Uterus (tissue), 4 donors: ENCODE measurements at places on chromosomes 11 and 22. TPM values are rescaled to one million over a fixed set of nuclear protein-coding genes. Genes with fewer than 3 reads are reported as not detected.

GRCh38 chr11:72834905-72835304 lies 20.7 kb downstream of the ATG16L2 start:
- no peaks in the 10 kb centered on the region for H3K36me3 ChIP-seq
- H3K27ac ChIP-seq: peak overlapping the region; percentile 76
- no peaks in the 10 kb centered on the region for H3K27me3 ChIP-seq
- no peak overlapping the region for H3K4me3 ChIP-seq
- DNase-seq: no peak

DNA sequence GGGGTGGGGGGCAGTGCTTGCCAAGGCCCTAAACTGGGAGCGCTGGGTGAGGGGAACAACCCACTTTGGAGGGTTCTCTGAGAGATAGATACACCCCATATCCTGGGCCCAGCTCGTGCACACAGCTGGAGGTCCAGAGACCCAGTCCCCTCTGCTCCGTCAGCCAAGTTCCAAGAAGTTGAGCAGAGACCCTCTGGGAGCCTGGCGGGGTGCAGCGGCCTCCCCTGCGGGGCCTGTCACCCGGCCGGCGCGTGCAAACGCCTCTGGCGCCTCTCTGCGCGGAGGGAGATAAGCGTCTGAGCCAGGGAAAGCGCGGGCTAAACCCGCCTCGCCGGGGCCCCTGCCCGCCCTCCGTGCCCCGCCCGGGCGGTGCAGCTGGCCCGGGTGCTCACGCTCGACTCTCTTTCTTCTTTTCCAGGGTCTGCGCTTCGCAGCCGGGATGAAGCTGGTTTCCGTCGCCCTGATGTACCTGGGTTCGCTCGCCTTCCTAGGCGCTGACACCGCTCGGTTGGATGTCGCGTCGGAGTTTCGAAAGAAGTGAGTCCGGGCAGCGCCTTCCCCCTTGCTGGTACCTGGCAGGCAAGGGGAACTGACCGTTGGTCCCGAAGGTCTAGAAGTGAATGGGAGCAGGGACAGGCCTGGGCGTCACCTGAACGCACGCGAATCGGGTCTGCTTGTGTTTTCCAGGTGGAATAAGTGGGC lies 540 bp downstream of the ADM start:
- no peaks in the 10 kb centered on the region for H3K27me3 ChIP-seq
- H3K36me3 ChIP-seq: no peaks in the 10 kb centered on the region
- DNase-seq: peak; percentile 42
- H3K4me3 ChIP-seq: peak overlapping the region; percentile 62

GRCh38 chr11:128553662-128554362 lies 33.5 kb downstream of the ETS1 start:
- no peak for DNase-seq
- no peaks in the 10 kb centered on the region for H3K4me1 ChIP-seq
- no peaks in the 10 kb centered on the region for H3K36me3 ChIP-seq
- no peaks in the 10 kb centered on the region for H3K27me3 ChIP-seq
- no peak overlapping the region for H3K4me3 ChIP-seq
- no peak overlapping the region for H3K27ac ChIP-seq

- no peaks in the 10 kb centered on the region for H3K4me1 ChIP-seq
- H3K27ac ChIP-seq: peak overlapping the region; percentile 42
- no peak for DNase-seq
- no peaks in the 10 kb centered on the region for H3K36me3 ChIP-seq
Observed at GRCh38 chr11:117986981-117987574, 884 bp downstream of the IL10RA start.

- H3K27ac ChIP-seq: no peak overlapping the region
- H3K4me1 ChIP-seq: no peaks in the 10 kb centered on the region
- no peak overlapping the region for H3K4me3 ChIP-seq
Observed at GRCh38 chr11:17579451-17579850, 32.4 kb downstream of the OTOG start.

- no peak overlapping the region for H3K4me3 ChIP-seq
- H3K36me3 ChIP-seq: no peaks in the 10 kb centered on the region
- H3K27ac ChIP-seq: no peak overlapping the region
- H3K4me1 ChIP-seq: no peaks in the 10 kb centered on the region
- DNase-seq: no peak
- no peaks in the 10 kb centered on the region for H3K27me3 ChIP-seq
Observed at GRCh38 chr11:77698896-77699295, 61.3 kb upstream of the CLNS1A start.

DNA sequence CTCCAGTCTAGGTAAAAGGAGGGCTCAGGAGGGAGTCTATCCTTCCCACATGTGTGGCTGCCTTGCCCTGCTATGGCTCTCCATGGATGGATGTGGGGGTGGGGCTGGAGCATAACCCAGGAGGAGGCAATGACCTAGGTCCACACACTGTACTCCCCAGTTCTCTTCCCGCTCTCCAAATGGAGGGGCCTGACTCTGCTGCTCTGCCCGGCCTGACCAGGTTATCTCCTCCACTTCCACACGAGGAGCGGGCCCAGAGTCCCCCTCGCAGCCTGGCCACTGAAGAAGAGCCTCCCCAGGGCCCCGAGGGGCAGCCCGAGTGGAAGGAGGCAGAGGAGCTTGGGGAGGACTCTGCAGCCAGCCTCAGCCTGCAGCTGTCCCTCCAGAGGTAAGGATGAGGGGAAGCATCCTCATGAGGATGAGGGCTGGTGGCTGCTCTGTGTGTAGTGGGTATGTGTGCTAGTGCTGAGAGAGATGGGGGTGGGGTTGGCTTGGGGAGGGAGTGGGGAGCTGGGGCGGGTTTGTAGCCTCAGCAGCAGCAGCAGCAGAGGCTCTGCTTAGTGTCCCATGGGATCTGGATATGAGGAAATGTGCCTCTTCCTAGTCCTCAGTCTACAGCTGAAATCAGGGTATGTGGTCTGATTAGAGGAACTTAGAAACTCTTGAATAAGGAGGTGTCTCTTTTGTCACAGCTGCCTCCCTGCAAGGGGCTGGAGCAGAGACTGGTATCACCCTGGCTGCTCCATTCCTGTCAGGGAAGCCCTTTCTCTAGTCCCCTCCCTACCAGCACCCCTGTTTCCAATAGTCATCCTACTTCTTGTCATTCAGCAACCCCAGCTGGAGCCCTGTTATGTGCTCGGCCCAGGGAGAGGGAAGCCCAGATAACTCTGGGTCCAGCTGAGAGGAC lies 54.1 kb downstream of the CEP164 start:
- no peak overlapping the region for H3K27ac ChIP-seq
- H3K27me3 ChIP-seq: no peaks in the 10 kb centered on the region
- DNase-seq: no peak
- no peaks in the 10 kb centered on the region for H3K36me3 ChIP-seq
- H3K4me3 ChIP-seq: no peak overlapping the region

DNA sequence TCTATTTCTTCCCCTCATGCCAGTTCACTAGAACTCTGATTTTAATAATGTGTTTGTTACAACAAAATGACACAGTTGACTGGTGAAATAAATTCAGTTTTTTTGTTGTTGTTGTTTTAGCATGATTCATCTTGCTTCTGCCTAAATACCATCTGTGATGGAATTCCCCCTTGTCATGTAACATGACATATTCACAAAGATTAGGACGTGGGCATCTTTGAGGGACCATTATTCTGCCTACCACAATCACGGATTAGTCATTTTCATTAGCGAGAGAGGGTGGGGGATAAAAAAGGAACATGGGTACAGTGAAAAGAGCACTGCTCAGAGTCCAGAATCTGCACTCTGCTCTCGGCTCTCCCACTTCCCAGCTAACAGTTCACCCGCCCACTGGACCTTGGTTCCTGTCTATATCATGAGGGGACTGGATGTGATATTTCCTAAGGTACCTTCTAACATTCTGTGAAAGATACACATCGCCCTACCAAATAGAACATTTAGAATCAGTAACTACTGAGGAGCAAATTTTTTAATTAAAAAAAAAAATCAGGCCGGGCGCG lies 11.3 kb downstream of the HTATIP2 start:
- no peak overlapping the region for H3K27ac ChIP-seq
- DNase-seq: no peak
- no peaks in the 10 kb centered on the region for H3K27me3 ChIP-seq
- no peaks in the 10 kb centered on the region for H3K36me3 ChIP-seq
- no peaks in the 10 kb centered on the region for H3K4me1 ChIP-seq

- no peaks in the 10 kb centered on the region for H3K4me1 ChIP-seq
- H3K27me3 ChIP-seq: no peaks in the 10 kb centered on the region
- no peak for DNase-seq
- no peak overlapping the region for H3K4me3 ChIP-seq
Observed at GRCh38 chr11:58193391-58193790, 4.5 kb downstream of the OR9Q2 start.

The CARD16 gene
- not detected for total RNA-seq

- no peak overlapping the region for H3K27ac ChIP-seq
- no peaks in the 10 kb centered on the region for H3K4me1 ChIP-seq
- no peak overlapping the region for H3K4me3 ChIP-seq
- no peaks in the 10 kb centered on the region for H3K36me3 ChIP-seq
Observed at GRCh38 chr11:60718524-60719316, 5.8 kb upstream of the MS4A18 start.

- H3K27ac ChIP-seq: peak overlapping the region; percentile 91
- no peaks in the 10 kb centered on the region for H3K4me1 ChIP-seq
- peak; percentile 93 for DNase-seq
- no peaks in the 10 kb centered on the region for H3K36me3 ChIP-seq
Observed at GRCh38 chr11:64745521-64746328, 1.8 kb upstream of the RASGRP2 start.

- H3K27me3 ChIP-seq: no peaks in the 10 kb centered on the region
- no peak for DNase-seq
- no peak overlapping the region for H3K27ac ChIP-seq
- no peaks in the 10 kb centered on the region for H3K36me3 ChIP-seq
- no peak overlapping the region for H3K4me3 ChIP-seq
Observed at GRCh38 chr11:8296872-8297271, 33.2 kb upstream of the LMO1 start.

GRCh38 chr11:19422276-19422675 lies 181.5 kb upstream of the E2F8 start:
- H3K27ac ChIP-seq: no peak overlapping the region
- no peak for DNase-seq
- no peaks in the 10 kb centered on the region for H3K4me1 ChIP-seq
- H3K27me3 ChIP-seq: no peaks in the 10 kb centered on the region

DNA sequence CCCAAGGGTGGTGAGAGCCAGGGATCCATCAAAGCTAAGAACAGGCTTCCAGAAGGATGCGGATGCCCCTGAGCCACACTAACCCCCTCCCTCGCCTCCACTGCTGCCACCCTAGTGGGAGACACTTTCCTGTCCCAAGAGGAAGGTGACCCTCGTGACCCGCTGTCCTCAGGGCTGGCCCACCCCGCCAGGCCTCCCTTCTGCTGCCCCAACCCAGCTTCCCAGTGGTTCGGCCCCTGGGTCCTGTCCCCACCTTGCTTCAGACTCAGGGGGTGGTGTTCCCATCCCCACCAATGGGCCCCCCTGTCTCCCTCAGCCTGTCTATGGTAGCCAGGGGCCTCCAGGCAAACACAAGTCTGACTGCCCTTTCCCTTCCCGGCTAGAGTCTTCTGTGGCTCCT lies 6.5 kb upstream of the PICK1 start:
- H3K27ac ChIP-seq: no peak overlapping the region
- H3K27me3 ChIP-seq: no peaks in the 10 kb centered on the region
- no peaks in the 10 kb centered on the region for H3K4me1 ChIP-seq
- no peaks in the 10 kb centered on the region for H3K36me3 ChIP-seq

- no peak overlapping the region for H3K27ac ChIP-seq
- H3K4me3 ChIP-seq: no peak overlapping the region
- no peaks in the 10 kb centered on the region for H3K36me3 ChIP-seq
- DNase-seq: no peak
- no peaks in the 10 kb centered on the region for H3K27me3 ChIP-seq
Observed at GRCh38 chr22:26553056-26553752, 36.7 kb downstream of the TPST2 start.

GRCh38 chr11:68673991-68674390 lies 10.4 kb upstream of the GAL start:
- no peaks in the 10 kb centered on the region for H3K4me1 ChIP-seq
- no peak for DNase-seq
- H3K36me3 ChIP-seq: no peaks in the 10 kb centered on the region
- no peak overlapping the region for H3K27ac ChIP-seq

DNA sequence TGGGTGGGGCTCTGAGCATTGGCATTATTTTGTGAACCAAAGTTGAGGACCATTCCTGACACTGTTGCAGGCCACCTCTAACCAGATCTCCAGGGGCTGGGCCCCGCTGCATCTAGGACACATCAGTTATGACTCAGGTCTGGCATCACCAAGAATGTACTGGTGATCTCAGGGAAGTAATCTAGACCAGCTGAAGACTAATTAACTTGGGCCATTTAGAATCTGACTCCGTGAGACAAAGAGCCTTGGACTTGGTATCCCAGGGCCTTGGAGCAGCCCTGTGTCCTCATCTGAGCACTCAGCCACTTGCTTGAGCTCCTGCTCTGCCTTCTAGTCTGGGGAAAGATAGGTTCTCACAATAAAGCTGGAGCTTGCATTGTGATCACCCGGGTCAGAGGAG lies 200.6 kb downstream of the KIRREL3 start:
- DNase-seq: no peak
- H3K36me3 ChIP-seq: no peaks in the 10 kb centered on the region
- H3K27me3 ChIP-seq: no peaks in the 10 kb centered on the region
- no peak overlapping the region for H3K27ac ChIP-seq
- H3K4me1 ChIP-seq: no peaks in the 10 kb centered on the region

DNA sequence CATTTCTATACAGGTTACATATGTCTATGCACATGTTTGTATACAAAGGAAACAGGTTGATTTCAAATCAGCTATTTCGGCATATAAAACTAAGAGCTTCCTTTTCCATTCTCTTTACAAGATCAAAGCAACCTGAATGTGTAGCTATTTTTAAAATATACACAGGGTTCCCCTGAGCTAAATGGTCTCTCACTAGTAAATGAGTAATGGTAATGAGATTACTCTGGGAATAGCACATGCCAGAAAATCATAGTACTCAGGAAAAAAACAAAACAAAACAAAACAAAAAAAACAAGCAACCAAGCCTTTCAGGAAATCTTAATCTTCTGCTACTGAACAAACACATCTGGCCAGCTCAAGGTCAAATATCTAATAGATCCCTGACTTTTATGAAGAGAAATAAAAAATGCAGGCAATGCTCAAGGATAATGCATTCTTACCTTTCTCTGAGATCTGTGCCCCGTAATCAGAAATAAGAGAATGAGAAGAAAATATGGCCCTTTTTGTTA lies 156.6 kb upstream of the POU2AF2 start:
- no peaks in the 10 kb centered on the region for H3K27me3 ChIP-seq
- no peak for DNase-seq
- no peak overlapping the region for H3K4me3 ChIP-seq
- no peaks in the 10 kb centered on the region for H3K36me3 ChIP-seq
- no peaks in the 10 kb centered on the region for H3K4me1 ChIP-seq
- H3K27ac ChIP-seq: no peak overlapping the region

DNA sequence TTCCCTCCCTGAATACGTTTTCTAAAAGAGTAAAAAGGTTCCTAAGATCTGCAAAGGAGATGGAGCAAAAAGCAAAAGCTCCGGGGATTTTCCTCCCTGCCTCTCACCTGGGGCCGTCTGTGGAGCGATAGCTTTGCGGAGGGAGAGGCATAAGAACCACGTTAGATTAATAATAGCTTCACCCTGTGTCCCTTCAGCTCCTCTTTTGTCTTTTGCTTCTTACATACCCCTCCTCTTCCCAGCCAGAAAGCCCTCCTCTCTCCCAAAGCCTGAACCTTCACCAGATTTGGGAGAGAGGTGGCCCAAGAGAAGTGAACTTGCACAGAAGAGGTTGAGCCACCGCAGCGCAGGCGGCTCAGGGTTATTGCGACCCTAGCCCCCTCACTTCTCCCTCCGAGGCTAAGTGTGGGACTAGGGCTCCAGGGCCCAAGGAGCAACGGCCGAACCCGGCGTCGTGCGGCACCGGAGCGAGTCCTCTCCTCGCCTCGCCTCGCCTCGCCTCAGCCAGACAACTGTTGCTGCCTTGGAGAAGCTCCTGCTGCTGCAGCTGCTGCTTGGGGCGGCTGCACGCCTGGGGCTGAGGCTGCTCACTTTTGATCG lies 97.6 kb upstream of the HSD17B12 start:
- no peak overlapping the region for H3K4me3 ChIP-seq
- H3K27ac ChIP-seq: no peak overlapping the region
- H3K36me3 ChIP-seq: no peaks in the 10 kb centered on the region
- no peak for DNase-seq
- H3K27me3 ChIP-seq: peaks cover 20% of the 10 kb centered on the region
- peaks cover 15% of the 10 kb centered on the region for H3K4me1 ChIP-seq
